Stimulated activated naive B cell treated with anti-CD40 and anti-IgM and Interleukin-4, amounts not matched to agents 10 μg/mL and 1 μg/mL and 100 μg/mL, for 72 hours (primary cell): ENCODE measurements at places on chromosomes 2 and 18.
A peak's percentile ranks its signal among the peaks of the same experiment; 100 is the strongest.

DNA sequence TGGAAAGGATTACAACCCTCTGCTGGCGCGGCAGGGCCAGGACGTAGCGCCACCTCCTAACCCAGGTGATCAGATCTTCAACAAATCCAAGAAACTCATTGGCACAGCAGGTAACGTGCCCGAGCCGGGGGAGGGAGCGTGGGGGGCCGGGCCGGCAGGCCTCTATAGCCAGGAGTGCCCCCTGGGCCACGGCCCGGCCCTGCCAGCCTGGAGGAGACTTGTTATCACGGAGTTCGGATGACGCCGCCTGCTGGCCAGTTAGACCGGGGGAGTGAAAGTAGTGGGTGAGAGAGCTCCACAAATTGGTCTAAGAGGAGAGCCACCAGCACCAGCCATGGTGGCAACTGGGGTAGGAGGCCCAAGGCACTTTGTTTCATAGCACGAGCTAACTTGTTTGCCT, 8.6 kb upstream of the TMEM214 start:
- no peak for DNase-seq

GRCh38 chr18:68778280-68778886, 19.5 kb upstream of the CCDC102B start:
- DNase-seq = no peak

DNA sequence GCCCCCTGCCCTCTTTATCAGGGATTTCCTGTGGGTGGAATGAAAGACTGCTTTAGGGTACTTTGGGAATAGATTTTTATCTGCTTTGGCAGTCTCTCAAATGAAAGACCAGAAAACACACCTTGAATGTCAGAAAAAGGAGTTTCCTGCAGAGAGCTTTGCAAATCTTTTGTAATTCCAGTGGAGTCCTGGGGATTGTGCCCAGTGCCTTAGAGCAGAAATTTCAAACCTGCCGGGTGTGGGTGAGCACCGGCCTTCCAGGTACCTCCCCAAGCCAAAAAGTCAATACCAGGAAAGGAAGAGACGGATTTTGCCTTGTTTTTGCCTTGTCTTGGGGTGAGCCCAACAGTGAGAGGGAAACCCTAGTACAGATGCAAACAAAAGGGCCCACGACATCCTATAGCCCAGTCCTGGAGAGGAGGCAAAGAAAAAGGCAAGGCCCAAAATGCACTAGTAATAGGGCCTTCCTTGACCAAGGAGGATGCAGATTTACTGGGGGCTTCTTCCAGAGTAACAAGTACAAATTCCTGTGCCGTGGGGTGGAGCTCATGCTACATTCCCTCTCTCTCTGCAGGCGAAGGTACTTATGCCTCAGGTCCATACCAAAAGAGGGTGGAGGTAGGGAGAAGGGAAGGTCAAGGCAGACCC, 36.4 kb downstream of the FOXI3 start:
- no peak for DNase-seq

GRCh38 chr2:74010087-74010541, 25.4 kb downstream of the TET3 start:
- no peak for DNase-seq

GRCh38 chr2:229340086-229340760, 69.1 kb upstream of the PID1 start:
- no peak for DNase-seq

DNA sequence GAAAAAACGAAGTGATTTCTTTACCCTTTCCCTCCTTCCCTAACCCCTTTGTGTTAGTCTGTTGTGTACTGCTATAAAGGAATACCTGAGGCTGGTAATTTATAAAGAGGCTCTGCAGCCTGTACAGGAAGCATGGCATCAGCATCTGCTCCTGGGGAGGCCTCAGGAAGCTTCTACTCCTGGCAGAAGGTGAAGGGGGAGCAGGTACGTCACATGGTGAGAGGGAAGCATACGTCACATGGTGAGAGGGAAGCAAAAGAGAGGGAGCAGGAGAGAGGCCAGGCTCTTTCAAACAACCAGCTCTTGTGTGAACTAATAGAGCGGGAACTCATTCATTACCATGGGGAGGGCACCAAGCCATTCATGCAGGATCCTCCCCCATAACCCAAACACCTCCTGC, 126.2 kb downstream of the CAPN13 start:
- no peak for DNase-seq

- DNase-seq = no peak
Measured at GRCh38 chr2:176085120-176085788, 1.5 kb upstream of the EVX2 start.

DNA sequence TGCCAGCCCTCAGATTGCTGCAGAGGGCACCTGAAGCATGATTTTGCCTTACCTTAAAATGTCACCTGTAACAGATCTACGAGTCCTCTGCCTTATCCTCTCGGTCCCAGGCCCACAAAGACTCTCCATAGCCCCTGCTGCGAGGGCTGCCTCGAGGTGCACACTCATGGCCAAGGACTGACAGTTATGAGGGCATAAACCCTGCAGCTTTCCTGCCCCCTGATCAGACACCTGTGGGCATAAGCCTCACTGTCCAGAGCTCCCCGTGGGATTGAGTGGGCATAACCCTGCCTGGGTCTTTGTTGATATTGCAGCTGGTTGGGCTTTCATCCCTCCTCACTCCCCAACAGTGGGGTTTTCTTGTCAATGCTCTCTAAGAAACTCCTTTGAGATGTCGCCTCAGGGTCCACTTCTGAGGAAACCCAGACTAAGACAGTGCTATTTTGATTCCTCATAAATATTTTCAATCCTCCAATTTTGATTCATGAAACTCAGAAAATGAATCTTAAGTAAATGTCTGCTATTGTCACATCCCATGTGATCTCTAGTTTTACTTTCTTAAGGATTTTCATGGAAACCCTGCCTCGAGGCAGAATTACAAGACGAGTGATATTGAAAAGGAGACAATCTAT, 108.5 kb upstream of the NCK2 start:
- DNase-seq = no peak

DNA sequence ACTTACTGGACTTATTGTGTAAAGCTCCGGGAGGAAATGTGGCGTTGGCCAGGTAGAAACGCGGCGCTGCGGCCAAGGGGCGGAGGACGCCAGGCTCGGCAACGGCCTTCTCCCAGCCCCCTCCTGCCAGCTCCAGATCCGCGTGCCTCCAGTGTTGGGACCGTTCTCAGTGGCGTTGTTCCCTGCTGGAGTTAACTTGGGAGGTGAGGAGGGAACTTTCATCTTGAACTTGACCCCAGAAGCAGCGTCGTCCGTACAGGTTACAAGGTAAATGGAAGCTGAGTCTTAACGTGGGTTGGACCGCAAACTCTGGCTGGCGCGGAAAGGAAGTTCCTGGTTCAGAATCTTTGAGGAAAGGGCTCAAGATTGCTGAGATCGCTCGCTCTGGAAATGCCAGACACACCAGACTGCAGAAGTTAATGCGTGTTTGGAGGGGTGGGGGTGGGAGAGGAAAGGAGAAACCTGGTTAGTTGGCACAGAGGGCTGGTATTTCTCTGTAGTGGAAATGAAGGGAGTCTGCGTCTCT, 1.3 kb downstream of the TANC1 start:
- no peak for DNase-seq

DNA sequence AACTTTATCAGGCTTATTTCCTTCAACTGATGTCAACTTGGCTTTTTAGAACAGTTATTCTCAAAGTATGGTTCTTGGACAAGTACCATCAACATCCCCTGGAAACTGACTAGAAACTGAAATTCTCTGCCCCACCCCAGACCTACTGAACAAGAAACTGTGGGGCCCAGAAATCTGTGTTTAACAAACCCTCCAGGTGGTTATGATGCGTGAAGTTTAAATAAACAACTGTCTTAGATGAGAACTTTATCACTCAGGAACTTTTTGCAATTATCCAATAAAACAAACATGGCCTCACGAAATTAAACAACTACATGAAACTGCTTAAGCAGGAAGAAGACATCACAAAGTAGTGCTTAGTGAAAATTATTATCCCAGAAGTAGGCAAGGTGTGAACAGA, 4.4 kb downstream of the HIBCH start:
- no peak for DNase-seq

GRCh38 chr2:99827296-99827999, 314.9 kb downstream of the AFF3 start:
- peak; percentile 11 for DNase-seq

DNA sequence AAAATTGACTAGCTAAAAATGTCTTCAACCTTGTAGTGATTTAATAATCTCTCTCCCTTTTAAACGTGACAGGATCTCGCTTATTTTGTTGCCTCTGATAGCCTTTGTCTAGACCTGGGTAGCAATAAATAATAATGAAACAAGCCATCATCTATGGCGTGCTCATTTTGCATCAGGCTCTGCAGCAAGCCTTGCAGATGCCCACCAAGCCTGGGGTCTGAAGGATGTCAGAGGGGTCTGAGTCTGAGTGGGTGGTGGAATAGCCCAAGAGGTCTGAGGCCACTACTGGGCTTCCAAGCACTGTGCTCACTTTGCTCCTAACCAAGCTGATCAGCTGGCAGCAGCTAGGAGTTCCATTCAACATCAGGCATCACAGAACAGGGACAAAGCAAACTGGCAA, 109.4 kb downstream of the GYPC start:
- no peak for DNase-seq

DNA sequence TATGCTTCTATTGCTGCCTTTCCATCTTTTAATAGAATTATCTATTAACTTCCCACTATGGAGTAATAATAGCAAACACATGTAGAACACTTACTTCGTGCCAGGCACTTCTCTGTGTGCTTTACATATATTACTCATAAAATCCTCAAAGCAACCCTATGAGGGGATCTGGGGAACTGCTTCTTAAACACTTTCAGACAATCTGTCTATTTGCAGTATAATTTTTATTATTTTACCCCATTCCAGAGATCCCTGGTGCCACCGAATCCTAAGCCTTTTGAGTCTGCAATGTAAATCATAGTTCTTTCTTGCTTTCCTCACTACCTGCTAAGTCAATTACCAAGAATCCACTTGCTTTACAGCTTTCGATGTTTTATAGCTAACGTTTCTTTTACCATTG, 25.6 kb upstream of the GCFC2 start:
- no peak for DNase-seq

- DNase-seq = no peak
Measured at GRCh38 chr2:55051026-55051866, 995 bp upstream of the RTN4 start.

GRCh38 chr18:27685807-27686412, 491.0 kb downstream of the CDH2 start:
- DNase-seq = no peak

- no peak for DNase-seq
Measured at GRCh38 chr2:136332436-136333095, 214.6 kb upstream of the CXCR4 start.

- no peak for DNase-seq
Measured at GRCh38 chr18:34726286-34727004, 16.3 kb downstream of the DTNA start.

DNA sequence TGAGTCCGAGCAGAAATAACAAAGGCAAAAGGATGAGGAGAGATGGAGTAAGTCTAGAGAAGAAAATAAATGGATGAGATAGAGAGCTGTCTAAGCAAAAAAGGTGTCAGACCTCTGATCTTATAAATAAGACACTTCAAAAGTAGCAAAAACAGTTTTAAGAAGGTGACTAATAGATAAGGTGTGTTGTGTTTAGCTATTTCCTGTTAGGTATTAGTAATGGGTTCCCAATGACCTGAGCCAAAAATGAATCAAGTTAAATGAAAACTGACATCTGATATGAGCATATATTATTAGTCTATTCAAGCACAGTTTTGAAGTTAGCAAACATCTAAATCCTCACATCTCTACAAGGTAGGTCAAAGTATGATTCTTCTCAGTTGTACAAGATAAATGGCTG, 10.6 kb downstream of the SUPT7L start:
- DNase-seq = no peak

DNA sequence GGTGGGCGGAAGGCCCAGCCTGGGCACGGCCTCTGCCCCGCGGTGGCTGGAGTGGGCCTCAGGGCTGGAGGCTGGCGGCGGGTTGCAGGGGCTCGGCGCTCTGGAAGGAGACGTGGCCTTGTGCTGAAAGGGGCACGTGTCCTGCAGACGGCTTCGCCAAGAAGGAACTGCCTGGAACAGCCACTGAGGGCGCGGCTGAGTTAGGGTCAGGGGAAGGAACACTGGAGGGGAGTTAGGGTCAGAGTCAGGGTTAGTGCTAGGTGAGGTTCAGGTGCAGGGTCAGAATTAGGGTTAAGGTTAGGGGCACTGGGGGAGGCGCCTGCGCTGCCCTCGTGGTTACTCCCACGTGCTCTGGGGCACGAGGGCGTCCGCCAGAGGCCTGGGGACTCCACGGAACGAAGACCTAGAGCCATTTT, 933 bp upstream of the ADNP2 start:
- DNase-seq = no peak

DNA sequence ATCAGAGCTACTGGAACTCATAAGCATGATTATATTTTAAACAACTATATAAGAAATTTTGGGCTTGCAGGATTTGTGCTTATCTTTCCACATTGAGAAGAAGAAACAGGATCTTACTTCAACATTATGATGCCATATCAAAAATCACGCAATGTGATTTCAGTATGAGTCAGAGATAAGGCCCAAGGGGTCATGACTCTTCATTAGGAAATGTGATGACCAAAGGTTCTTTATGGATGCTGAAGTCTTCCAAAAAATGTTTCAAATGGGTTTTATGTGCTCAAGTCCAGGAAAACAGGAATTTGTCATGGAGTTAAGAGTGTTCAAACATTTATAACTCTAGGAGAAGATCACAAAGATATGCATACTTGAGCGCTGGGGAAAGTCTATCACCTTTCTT, 7.8 kb upstream of the SERPINB2 start:
- DNase-seq = no peak

DNA sequence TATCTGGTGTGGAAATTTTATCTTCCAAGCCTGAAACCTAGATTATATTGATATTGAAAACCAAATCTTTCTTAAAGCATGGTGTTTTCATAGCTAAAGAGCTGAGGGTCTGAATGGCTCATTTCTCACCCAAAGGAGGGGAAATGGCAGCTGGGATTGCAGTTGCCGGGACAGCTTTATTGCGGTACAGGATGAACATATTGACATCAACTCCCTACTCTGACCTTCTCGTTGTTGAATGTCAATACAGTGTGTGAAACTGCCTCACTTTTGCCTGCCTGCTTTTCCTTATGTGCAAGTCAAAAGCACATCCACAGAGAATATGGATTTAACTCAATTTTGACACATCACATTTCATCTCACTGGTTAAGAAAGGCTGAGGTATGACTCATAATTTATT, 3.6 kb upstream of the COX7A2L start:
- DNase-seq = no peak

- no peak for DNase-seq
Measured at GRCh38 chr2:64750001-64750816, 96.5 kb upstream of the SERTAD2 start.

- peak; percentile 40 for DNase-seq
Measured at GRCh38 chr18:45690975-45691815, 32.8 kb upstream of the SLC14A1 start.

- DNase-seq = no peak
Measured at GRCh38 chr18:67893916-67894315, 377.4 kb upstream of the DSEL start.

DNA sequence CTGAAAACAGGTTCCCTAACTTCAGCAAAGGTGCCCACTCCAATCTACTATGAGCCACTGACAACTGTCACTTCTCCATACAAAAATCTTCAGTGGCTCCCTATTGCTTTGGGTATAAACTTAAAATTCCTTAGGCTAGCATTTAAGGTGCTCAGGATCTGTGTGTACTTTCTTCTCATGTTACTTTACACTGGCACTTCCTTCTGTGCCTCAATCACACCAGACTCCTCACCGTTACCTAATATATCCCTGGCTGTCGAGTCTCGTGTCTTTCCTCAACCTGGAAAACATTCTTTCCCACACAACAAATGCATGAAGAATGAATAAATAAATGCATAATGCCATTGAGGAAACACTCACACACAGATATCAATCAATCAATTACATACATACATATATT, 101.1 kb downstream of the TCF4 start:
- no peak for DNase-seq
